K562 (cell line): ENCODE measurements at places on chromosomes 12 and 14.

DNA sequence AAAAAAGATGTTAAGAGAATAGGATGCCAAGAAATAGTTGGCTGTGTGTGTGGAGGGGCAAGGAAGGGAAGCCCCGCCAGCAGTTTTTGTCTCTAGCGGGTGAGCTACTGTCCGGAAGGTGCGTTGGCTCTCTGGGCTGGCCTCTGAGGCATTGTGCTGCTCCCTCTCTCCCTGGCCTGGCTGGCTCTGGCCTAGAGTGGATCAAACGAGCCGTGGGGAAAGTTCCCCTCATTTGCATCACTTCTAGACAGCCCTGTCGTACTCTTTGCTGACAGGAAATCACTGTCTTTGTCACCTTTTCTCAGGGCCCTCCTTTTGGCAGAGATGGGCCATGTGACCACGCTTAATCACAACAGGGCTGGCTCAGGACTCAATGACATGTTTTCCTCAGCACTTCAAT is 236.1 kb upstream of the NPAS3 start:
- DNase-seq = no peak

DNA sequence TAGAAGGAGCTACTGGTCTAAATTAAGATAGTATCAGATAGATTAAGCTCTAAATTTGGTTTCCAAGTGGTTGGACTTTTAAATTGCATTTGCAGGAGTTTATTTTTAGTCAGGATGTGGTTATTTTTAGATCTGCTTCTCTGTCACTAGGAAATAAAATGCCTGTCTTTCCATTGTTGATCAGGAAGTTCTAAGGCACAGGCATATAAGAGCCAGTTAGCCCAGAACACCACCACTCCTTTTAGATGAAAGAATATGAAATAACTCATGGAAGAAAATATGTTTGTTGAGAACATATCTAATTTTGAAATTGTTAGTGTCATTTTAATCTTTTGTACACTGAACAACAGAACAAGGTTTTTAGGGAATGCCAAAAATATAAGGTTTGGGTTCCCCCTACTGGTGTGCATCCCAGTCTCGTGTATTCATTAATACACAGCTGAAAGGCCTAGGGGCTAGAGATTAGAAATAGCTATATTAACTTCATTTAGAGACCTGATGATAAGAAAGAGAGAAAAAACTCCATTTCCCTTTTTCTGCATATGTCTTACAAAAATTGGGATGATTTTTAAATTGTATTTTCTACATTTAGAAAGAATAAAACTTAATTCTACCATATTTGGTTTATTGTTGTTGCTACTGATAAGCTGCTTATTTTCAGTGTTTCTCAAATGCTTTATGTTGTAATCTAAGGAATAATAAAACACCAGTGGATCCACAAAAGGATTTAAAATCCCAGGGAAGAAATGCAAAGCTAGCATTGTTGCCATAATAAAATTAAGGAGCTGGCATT is 67.2 kb downstream of the RIC8B start:
- peak; percentile 33 for DNase-seq

DNA sequence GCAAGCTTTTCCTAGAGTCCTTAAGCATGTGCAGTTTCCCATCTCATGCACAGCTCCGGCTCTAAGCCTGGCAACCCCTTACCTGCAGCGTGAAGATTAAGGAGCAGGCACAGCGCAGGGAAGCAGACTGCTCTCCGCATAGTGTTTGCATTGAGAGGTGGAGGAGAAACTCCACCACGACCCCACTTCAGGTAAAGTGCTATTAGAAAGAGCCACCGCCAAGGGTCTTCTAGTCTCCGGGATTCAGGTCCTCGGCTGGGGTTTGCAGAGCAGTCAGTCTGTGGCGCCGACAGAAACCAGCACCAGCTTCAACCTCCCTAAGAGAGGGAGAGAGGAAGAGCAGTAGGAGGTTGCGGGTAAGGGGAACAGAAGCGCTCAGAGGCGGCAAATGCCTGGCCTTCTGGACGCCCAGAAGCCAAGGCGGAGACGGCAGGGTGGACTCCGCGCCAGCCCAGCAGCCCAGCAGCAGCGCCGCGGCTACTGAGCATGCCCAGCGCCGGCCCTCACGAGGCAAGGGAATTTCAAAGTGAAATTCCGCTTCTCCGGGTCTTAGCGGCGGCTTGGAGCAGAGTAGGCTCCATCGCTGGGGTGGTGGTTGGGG is at the start of gene PTPRR:
Gene PTPRR, minus strand, starts transcription at position 488 of the 601 bp plus-strand sequence. Its CDS starts 348 bp downstream, at position 140.
- DNase-seq = no peak

- DNase-seq = no peak
Measured at GRCh38 chr12:67747869-67748742, 99.6 kb downstream of the DYRK2 start.
